ENCODE measurements at places on chromosomes 2 and 18. TPM values are rescaled to one million over a fixed set of nuclear protein-coding genes. Genes with fewer than 3 reads are reported as not detected.

The STON1 gene
- total RNA-seq = 13.4 TPM

The TDRD15 gene
- total RNA-seq = not detected

The GCG gene
- total RNA-seq = not detected

The STEAP3 gene
- 25.2 TPM for total RNA-seq

The SNTG2 gene
- 2.7 TPM for total RNA-seq

Data from tongue (tissue), 3 donors.